ENCODE measurements at places on chromosomes 5 and 9.

DNA sequence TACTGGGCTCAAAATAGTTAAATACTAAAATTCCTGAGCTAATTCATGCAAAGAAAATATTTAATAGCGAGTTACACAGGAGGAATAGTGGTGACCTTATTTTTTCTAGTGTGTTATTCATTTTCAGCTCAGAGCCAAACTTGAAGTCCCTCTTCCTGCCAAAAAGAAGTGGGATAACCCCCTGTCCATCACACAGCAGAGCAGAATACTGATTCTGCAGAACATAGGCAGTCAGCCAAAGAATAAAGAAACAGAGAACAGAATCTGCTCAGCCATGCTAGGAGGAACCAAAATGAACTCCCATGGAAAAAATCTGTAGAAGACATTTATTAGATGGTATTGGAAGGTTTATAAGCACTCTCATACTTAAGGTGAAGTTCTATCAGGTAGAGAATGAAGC, 49.4 kb upstream of the GRIN3A start:
- DNase-seq = no peak

DNA sequence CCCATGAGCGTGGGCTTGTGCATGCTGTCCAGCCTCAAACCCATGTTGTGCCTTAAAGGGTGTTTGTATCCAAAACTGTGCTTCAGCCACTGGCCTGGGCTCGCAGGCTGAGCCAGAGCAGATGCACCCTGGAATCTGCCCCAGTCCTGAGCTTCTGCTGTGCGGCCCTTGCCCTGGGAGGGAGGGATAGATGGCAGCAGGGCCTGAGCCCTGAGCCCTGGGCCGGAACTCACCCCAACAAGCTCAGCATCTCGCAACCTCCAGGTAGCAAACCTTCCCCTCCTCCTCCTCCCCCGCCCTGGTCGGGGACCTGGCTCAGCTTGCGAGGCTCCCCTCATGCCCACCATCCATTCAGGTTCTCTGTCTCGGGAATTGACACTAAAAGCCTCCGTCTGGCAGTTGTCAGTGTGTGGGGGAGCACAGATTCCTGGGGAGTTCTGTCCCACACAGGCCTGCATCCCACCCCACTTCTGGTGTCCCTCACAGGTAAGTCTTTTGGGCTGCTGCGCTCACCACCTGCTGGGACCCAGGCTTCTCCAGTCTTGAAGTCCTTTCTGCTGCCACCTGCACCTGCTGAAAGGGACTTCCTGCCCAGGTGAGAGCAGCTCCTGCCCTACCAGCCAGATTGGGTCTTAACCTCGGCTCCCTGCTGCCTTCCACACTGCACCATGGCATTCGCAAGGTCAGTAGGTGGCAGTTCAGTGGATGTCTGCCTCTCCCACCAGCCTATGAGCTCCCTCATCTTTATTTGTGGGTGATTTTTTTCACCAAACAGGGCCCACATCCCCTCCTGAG, 55.2 kb upstream of the OLFM1 start:
- DNase-seq = no peak

- DNase-seq = no peak
These were observed 74.8 kb downstream of the MACIR start for GRCh38 chr5:103333376-103333775.

DNA sequence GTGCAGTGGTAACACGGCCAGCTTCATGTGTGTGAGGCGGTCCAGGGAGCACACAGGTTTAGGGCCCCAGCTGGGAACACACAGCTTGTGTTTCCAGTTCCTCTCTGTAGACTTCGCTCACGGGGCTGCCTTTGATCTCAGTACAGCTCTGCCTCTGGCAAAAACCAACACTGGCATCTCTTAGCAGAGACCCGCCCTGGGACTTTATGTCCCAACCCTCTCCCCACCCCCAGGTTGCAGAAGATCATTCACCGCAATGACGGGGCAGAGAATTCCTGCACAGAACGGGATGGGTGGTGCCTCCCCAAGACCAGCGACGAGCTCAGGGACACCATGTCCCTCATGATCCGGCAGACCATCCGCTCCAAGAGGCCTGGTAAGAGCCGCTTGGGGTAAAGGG, 5.2 kb upstream of the CEL start:
- DNase-seq = no peak

- DNase-seq = no peak
These were observed 98.5 kb downstream of the INSYN2B start for GRCh38 chr5:169881702-169882303.

GRCh38 chr9:22508790-22509189, 62.2 kb downstream of the DMRTA1 start:
- no peak for DNase-seq

DNA sequence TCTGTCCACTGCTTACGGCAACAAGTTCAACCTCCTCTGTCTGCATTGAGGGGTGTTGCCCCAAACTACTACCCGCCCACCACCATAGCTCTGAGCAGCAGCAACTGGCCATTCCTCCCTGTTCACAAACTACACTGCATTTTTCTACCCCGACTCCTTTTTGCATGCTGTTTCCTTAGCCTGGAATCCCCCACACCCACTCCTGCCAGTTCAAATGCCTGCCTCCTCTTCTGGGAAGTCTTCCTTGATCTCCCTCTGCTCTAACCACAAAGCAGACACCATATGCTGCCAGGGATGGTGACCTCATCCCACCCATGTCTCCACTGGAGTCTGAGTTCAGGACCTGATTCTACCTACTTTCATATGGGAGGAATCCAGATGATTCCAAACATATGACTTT, 13.3 kb downstream of the ALDH1B1 start:
- no peak for DNase-seq

DNA sequence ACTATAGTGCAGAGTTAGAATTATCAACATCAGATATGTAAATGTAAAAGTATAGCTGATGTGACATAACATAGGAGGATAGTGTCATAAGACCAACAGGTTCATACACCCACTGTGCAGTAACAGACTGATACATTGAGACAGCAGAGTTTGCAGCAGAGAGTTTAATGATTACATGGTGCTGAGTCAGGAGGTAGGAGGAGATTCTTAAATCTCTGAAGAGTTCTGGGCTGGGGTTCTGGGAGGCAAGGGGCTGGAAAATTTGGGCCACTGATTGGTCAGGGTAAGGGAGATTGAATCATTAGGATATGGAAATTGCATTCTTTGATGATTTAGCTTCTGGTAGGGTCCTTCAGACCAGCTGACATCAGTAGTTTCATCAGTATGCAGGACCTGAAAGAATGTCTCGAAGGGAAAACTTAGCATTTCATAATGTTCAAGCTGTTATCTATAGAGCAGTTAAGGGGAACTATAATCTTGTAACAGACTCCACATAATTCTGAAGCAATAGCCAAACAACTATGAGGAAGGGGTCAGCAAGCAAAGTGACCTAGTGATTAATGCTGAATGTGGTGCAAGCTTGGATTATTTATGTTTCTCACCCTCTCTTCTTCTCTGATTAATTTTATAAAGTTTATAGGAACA, 35.6 kb downstream of the CCL28 start:
- DNase-seq = no peak

- peak; percentile 37 for DNase-seq
These were observed 54.0 kb downstream of the SECISBP2 start for GRCh38 chr9:89372230-89372816.

- no peak for DNase-seq
These were observed 34.4 kb upstream of the SLC25A51 start for GRCh38 chr9:37938121-37938891.

DNA sequence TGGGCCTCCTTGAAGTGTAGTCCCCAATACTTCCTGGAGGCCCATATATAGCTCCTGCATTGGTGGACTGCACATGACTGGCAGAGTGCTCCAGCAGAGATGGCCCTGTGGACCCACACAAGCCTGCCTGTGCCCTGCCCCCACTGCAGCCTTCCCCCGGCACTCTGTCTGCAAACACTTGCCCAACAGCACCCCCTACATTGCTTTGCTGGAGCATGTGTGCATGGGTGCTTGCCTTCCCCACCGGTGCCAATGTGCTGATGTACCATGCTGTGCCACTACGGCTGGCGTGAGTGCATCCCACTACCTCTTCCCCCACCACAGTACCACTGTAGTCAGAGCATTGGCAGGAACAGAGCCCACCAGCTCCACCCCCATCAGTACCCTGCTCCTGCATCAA, 563.6 kb upstream of the CTNND2 start:
- no peak for DNase-seq

GRCh38 chr9:92066168-92066567, 49.0 kb downstream of the SPTLC1 start:
- no peak for DNase-seq

- DNase-seq = no peak
These were observed 3.7 kb upstream of the MRNIP start for GRCh38 chr5:179862296-179862695.

DNA sequence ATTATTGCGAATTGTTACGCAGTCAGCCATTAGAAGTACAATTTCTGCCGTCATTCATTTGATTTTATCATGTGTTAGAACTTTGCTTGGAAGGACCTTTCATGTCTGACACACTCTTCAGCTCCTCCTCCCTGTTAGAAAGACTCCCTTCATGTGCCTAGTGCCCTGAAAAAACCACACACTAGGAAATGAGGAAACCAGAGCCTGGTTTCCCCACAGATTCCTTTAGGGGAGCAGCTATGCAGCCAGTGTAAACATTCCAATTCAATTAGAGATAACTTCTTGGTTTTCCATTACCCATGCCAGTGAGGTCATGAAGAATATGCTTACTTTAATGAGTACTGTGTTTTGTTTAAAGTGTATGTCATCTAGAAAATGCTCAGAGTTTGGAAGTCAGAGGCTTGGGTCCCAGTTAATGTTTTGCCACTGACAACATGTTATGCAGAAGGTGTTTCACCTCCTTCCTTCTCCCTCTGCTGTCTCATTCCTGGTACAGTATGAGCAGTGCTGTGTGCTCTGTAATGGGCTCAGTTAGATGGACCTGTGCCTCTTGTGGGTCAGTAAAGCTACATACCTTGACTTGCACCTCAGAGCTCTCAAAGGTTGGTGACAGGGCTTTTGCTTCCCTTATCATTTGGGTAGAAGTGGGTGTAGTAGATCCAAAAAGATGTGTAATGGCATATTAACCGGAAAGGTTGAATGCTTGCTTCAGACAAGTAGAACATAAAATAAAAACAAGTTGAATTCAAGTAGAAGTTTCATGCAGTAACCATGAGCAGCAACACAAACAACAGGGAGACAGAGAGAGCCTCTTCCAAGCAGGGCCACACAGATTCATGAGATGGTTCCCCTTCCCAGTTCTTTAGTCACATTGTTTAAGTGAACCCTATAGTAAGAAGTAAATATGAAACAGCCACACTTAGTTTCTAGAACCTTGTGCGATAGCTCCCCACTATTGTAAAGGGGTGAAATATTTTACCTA, 52.6 kb upstream of the TNFAIP8 start:
- DNase-seq = no peak

DNA sequence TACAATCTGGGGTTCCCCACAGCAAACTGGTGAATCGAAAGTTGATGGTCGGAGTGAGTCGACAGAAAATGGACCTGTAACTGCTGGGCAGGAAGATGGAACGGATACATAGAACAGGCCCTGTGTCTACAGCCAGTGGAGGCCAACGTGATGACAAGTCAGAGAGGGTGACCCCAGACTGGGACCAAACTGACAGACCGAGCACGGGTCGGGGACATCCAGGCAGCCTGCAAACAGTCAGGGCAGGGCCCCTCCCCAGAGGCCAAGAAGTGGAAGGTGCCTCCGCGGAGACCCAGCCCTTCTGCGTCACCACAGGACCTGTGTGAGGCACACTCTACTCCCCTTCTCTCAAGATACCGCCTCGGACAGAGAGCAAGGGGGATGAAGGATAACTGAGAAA, 25.1 kb upstream of the FANCC start:
- DNase-seq = no peak

GRCh38 chr9:133090187-133090586, 28.4 kb downstream of the CEL start:
- DNase-seq = no peak
